ENCODE measurements at places on chromosomes 12 and 14.
A peak's percentile ranks its signal among the peaks of the same experiment; 100 is the strongest.

DNA sequence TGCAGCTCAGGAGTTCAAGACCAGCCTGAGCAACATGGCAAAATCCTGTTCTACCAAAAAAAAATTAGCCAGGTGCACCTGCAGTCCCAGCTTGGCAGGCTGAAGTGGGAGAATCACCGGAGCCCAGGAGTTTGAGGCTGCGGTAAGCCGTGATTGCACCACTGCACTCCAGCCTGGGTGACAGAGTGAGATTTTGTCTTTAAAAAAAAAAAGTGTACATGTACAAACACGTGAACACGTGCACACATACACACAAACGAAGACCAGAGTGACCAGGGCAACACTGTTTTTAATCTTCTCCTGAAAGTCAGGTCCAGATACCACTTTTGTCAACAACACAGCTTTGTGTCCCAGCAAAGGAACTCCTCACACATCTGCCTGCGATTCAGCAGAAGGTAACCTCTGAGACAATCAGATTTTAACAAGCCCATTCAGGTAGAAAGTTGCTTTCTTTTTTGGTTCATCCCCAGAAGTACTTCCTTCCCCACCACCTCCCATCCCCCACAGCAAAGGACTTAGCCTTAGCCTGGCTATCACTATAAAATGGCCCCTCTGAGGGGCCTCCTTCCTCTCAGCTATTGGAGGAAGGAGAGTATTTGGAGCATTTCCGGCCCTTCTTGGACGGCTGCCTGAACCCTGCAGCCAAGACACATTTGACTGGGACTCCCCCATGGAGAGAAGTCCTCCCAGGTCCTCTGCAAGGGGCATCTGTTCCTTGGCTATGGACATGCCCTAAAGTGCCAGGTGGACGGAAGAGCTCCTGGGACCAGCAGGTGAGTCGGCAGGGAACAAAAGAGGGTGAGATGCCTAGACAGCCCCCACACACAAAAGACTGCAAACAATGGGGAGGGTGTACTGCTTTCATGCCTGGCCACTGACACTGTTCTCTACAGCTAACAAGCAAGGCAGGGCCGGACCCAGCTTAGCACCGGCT is 9.8 kb downstream of the CTDSP2 start:
- peaks cover 6% of the 10 kb centered on the region for H3K4me1 ChIP-seq
- no peaks in the 10 kb centered on the region for H3K36me3 ChIP-seq
- H3K27ac ChIP-seq, result no peak overlapping the region
- H3K27me3 ChIP-seq, result no peaks in the 10 kb centered on the region
- no peak overlapping the region for H3K4me3 ChIP-seq

- DNase-seq, result no peak
- no peaks in the 10 kb centered on the region for H3K27me3 ChIP-seq
- no peak overlapping the region for H3K4me3 ChIP-seq
- peaks cover 15% of the 10 kb centered on the region for H3K36me3 ChIP-seq
Observed at GRCh38 chr12:124428792-124429281, 133.9 kb downstream of the RFLNA start.

DNA sequence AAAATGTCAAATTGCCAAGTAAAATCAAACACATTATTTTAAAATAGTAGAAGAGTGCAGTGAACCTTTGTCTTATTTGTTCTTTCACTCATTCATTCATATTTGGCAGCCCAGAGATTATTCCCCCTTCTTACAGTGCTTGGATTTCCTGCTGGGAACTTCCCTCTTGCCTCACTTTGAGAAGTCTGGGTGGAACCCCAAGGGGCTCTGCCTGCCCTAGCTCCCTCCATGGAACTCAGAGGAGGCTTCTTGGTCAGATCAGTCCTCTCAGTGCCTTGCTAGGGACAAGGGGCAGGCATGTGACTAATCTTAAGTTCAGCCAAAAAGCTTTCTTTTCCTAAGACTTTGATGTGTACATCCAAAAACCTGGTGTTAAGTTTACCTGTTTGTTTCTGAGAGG is 84.7 kb upstream of the OVCH1 start:
- H3K4me3 ChIP-seq, result no peak overlapping the region
- H3K27ac ChIP-seq, result no peak overlapping the region
- H3K4me1 ChIP-seq, result no peaks in the 10 kb centered on the region

DNA sequence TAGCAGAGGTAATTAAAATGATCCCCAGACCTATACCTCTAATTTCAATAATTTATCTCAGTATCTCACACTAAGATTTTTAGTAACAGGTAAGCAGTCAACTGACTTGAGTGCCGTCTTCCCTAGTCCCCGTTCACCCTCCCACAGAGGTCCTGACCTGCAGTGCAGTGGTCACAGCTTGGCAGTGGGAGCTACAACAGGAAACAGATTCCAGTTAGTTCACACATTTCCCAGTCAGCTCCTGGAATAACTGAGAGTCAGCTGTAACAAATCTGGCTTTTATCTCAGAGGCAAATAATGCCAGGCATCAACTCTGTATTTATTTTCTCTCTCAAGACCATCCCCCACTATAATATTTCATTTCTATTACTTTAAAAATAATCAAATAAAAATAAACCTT is 308.2 kb downstream of the ATP23 start:
- H3K27me3 ChIP-seq, result no peaks in the 10 kb centered on the region
- H3K36me3 ChIP-seq, result no peaks in the 10 kb centered on the region
- H3K4me3 ChIP-seq, result no peak overlapping the region
- no peaks in the 10 kb centered on the region for H3K4me1 ChIP-seq

DNA sequence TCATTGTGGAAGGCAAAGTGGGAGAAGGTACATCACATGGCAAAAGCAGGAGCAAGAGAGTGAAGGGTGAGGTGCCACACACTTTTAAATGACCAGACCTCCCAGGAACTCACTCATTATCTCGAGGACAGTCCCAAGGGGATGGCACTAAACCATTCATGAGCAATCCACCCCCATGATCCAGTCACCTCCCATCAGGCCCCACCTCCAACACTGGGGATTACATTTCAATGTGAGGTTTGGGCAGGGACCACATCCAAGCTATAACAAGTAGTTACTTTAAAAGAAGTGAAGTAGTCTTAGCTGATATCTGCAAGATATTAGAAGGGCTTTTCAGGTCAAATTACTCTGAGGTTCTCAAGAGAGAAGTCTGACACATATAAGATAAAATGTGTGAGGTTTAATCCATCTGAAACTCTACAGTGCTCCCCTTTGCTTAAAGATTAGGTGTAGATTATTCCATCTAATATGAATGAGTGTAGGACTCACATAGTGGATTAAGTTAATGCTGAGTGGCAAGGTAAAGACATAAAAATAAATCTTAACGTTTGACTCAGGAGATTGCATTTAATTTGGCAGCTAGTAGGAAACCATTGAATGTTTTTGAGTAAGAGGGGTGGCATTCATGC is 130.8 kb downstream of the TMX1 start:
- H3K36me3 ChIP-seq, result no peaks in the 10 kb centered on the region
- DNase-seq, result no peak
- no peaks in the 10 kb centered on the region for H3K27me3 ChIP-seq
- H3K27ac ChIP-seq, result no peak overlapping the region
- no peaks in the 10 kb centered on the region for H3K4me1 ChIP-seq

DNA sequence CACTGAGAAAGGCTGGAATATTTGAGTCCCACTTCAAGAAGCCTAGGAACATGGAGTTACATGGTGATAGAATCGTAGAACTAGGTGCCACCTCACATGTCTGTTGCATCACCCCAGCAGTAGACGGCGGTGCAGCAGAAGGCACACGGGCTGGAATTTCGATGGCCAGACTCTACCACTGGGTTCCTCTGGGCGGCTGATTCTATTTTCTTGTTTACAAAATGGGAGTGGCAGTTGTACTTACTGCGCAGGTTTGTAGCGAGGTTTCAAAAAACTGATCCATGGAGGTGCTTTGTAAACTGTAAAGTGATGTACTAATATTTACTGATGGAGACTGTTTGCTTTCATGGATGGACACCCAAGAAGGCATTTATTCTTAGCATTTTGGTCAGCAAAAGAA is 45.7 kb downstream of the WDR20 start:
- H3K4me3 ChIP-seq, result no peak overlapping the region
- no peak for DNase-seq
- no peaks in the 10 kb centered on the region for H3K27me3 ChIP-seq
- H3K4me1 ChIP-seq, result peaks cover 43% of the 10 kb centered on the region
- no peak overlapping the region for H3K27ac ChIP-seq

GRCh38 chr12:52942901-52943181 is 6.1 kb upstream of the KRT18 start:
- H3K4me1 ChIP-seq, result peaks cover 69% of the 10 kb centered on the region
- no peak overlapping the region for H3K4me3 ChIP-seq
- H3K27me3 ChIP-seq, result no peaks in the 10 kb centered on the region
- no peaks in the 10 kb centered on the region for H3K36me3 ChIP-seq
- H3K27ac ChIP-seq, result no peak overlapping the region

DNA sequence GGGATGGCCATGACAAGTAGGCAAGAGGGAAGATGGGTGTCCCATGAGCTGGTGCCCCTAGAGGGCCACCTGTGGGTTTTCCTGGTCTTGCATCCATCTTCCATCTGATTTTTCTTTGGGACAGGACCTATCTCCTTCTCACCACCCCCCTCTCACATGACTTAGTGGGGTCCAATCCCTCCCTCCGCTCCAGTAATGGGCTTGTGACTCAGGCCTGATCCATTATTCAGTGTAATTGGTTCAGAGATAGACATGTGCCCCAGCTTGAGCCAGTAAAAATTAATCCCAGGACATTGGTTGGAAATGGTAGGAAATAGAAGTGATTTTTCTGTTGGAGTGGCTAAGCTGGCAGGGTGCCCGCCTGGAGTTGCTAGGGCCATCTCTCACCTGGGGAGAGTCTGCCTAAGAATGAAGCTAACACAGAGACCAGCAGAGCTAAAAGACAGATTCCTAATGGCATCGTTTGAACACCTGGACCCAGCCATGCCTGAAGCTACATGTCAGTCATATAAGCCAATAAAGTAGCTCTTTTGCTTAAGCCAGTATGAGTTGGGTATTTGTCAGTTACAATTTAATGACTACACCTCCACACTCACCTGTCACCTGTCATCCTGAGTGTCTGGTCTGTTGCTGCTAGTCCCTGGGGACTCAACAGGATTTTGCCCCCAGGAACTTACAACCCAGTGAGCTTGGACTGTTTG is 14.7 kb downstream of the RASAL1 start:
- no peak for DNase-seq
- H3K4me1 ChIP-seq, result no peaks in the 10 kb centered on the region
- no peaks in the 10 kb centered on the region for H3K27me3 ChIP-seq
- no peak overlapping the region for H3K4me3 ChIP-seq

GRCh38 chr14:61177279-61178225 is 103.6 kb downstream of the TMEM30B start:
- H3K27ac ChIP-seq, result peak overlapping the region; percentile 95
- H3K27me3 ChIP-seq, result no peaks in the 10 kb centered on the region
- H3K4me3 ChIP-seq, result peak overlapping the region; percentile 15
- no peaks in the 10 kb centered on the region for H3K36me3 ChIP-seq

GRCh38 chr12:77510985-77511384 is 319.7 kb upstream of the NAV3 start:
- no peaks in the 10 kb centered on the region for H3K4me1 ChIP-seq
- no peak overlapping the region for H3K27ac ChIP-seq
- DNase-seq, result no peak
- H3K36me3 ChIP-seq, result no peaks in the 10 kb centered on the region

- peaks cover 12% of the 10 kb centered on the region for H3K4me1 ChIP-seq
- DNase-seq, result no peak
- H3K36me3 ChIP-seq, result no peaks in the 10 kb centered on the region
- no peak overlapping the region for H3K27ac ChIP-seq
- no peak overlapping the region for H3K4me3 ChIP-seq
- H3K27me3 ChIP-seq, result no peaks in the 10 kb centered on the region
Observed at GRCh38 chr12:49187184-49187583, 1.7 kb downstream of the TUBA1A start.

DNA sequence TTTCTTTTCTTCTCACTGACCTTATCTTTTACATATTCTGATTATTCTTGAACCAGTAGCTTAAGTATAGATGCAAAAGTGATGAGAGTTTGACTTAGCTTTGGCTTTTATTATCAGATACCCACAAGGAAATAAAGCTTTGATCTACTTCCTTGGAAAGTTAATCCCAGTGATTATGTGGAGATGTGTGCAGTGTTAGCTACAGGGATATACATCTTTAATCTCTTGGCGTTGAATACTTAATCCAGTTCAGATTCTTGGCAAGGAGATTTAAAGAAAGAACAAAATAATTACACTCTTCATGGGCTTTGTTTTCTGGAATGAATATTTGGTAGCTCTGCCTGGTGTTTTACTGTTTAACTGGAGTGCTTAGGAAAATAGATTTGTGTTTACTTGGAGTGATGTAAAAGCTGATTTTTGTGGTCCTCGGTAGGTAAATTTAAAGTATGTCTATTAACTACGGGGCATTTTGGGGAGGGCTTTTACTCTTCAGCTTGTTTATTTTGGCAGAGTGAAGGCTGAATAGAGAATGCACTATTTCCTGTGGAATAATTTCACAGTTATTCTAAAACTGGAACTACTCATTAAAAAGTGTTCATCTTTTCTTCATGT is 150.1 kb upstream of the LRIG3 start:
- no peaks in the 10 kb centered on the region for H3K4me1 ChIP-seq
- no peak overlapping the region for H3K4me3 ChIP-seq
- no peaks in the 10 kb centered on the region for H3K36me3 ChIP-seq
- no peaks in the 10 kb centered on the region for H3K27me3 ChIP-seq
- H3K27ac ChIP-seq, result no peak overlapping the region
- no peak for DNase-seq

DNA sequence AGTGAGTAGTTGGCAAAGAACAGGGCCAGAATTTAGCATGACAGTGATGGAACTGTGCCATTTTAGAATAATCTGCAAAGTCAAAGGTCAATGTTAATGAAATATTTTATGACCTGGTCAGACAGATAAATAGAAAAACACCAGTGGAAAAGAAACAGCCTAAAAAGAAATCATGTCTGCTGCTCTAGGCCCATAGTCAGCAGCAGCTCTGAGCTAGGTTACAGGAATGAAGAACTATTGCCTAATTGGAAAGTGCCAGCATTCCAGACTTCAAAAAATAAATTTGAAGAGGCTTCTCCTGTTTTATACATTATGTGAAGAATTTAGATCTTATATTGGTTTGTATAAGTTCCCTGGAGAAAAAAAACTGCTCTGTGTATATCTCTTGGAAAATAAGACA is 9.8 kb downstream of the NPC2 start:
- peaks cover 22% of the 10 kb centered on the region for H3K4me1 ChIP-seq
- H3K4me3 ChIP-seq, result no peak overlapping the region
- peaks cover 24% of the 10 kb centered on the region for H3K36me3 ChIP-seq
- no peaks in the 10 kb centered on the region for H3K27me3 ChIP-seq
- no peak for DNase-seq
- no peak overlapping the region for H3K27ac ChIP-seq

Data from HCT116 (cell line).